ENCODE measurements at places on chromosomes 16 and 17. TPM values are rescaled to one million over a fixed set of nuclear protein-coding genes. Genes with fewer than 3 reads are reported as not detected.

- H3K27ac ChIP-seq, result no peak overlapping the region
- no peaks in the 10 kb centered on the region for H3K36me3 ChIP-seq
- no peak overlapping the region for H3K4me3 ChIP-seq
Observed at GRCh38 chr17:70984873-70985272, 815.5 kb downstream of the KCNJ2 start.

DNA sequence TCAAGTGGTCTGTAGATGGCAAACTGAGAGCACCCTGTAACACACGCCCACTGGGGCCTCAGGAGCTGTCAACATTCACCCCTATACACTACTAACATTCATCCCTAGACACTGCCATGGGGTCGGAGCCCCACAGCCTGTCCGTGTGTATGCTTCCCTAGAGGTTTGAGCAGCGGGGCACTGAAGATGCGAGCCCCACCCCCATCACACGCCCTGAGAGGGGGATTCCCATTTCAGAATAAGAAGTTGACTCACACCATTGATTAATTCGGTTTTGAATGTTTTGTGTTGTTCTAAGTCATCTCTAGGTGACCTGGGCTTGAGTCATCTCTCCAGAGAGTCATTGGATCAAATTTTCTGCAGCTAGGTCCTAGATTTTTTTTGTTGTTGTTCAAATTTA, 37.3 kb upstream of the MMD start:
- H3K27ac ChIP-seq, result no peak overlapping the region
- H3K36me3 ChIP-seq, result no peaks in the 10 kb centered on the region
- H3K4me1 ChIP-seq, result peaks cover 15% of the 10 kb centered on the region
- no peak overlapping the region for H3K4me3 ChIP-seq

Gene PLCD3
- 34.1 TPM for total RNA-seq

Gene TMEM204
- total RNA-seq, result 33.1 TPM

Gene TPSB2
- 59.7 TPM for total RNA-seq

- H3K27me3 ChIP-seq, result no peaks in the 10 kb centered on the region
- peak within 1 kb of the TSS; percentile 60 for H3K4me3 ChIP-seq
- no peaks in the 10 kb centered on the region for H3K36me3 ChIP-seq
Observed at GRCh38 chr17:17206124-17206912, at the start of gene PLD6. Gene PLD6, minus strand, starts transcription at chr17:17206333. Its CDS starts 47 bp downstream, at chr17:17206286.

DNA sequence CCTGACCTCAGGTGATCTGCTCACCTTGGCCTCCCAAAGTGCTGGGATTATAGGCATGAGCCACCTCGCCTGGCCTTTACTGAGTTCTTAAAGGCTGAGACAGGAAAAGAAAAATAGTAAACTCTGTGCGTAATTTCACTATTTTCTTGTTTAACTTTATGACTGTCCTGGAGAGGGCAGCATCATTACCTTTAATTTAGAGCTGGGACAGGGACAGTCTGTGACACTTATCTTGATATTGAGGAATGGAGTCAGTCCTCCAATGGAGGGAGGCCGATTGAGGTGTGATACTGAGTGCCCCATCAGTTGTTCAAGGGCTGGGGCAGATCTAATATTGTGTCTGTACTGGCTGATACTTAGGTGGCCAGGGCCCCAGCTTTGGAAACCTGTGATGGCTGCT, 21.5 kb upstream of the SPN start:
- no peaks in the 10 kb centered on the region for H3K27me3 ChIP-seq
- no peaks in the 10 kb centered on the region for H3K36me3 ChIP-seq
- H3K4me3 ChIP-seq, result no peak overlapping the region
- H3K4me1 ChIP-seq, result no peaks in the 10 kb centered on the region

Measured in vagina (tissue), 2 donors.